ENCODE measurements at places on chromosomes 11 and 22. TPM values are rescaled to one million over a fixed set of nuclear protein-coding genes. Genes with fewer than 3 reads are reported as not detected.
A peak's percentile ranks its signal among the peaks of the same experiment; 100 is the strongest.

The APOL6 gene
- total RNA-seq, result 37.7 TPM

The TEX12 gene
- total RNA-seq, result 0.46 TPM

The MTFP1 gene
- total RNA-seq, result 14.0 TPM

The MICALL1 gene
- total RNA-seq, result 22.2 TPM

The RTN4RL2 gene
- total RNA-seq, result 0.19 TPM

The SLC22A25 gene
- total RNA-seq, result not detected

GRCh38 chr11:78499971-78500370, 74.7 kb downstream of the NARS2 start:
- DNase-seq, result no peak

DNA sequence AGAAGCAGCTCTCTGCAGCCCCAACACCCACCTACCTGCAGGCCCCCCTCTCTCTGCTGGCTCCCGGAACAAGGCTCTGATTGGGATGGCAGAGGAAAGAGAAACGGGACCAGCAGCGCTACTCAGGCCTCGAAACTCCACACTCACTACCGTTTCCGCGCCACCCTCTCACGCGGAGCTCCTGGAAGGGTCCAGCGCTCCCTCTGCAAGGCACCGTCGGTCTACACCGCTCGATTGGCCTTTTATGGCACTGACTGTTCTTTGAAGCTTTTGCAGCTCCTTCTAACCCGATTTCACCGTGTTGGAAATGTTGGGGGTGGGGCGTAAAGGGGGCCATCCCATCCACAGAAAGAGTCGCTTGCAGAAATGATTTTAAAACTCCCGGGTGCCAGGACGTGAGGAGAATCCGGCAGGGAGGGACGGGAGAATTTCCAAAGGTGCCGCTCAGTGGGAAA, 323 bp upstream of the PANX1 start:
- no peak for DNase-seq

DNA sequence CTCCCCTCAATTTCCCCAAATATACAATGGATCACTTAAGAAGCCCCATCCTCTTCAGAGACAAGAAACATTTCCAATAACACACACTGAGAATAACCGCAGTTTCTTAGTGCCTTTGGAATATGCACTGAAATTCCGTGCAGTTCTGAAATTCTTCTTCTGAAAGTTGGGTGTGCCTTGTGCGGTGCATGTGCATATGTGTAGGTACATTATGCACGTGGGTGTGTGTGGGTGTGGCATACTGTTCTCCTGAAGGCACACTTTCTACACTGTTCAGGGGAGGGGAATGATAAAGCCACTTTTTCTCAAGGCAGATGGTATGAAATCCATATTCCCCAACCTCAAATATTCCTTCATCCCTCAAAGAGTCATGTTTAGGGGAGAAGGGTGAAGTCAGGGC, 1.7 kb downstream of the EXPH5 start:
- DNase-seq, result no peak

DNA sequence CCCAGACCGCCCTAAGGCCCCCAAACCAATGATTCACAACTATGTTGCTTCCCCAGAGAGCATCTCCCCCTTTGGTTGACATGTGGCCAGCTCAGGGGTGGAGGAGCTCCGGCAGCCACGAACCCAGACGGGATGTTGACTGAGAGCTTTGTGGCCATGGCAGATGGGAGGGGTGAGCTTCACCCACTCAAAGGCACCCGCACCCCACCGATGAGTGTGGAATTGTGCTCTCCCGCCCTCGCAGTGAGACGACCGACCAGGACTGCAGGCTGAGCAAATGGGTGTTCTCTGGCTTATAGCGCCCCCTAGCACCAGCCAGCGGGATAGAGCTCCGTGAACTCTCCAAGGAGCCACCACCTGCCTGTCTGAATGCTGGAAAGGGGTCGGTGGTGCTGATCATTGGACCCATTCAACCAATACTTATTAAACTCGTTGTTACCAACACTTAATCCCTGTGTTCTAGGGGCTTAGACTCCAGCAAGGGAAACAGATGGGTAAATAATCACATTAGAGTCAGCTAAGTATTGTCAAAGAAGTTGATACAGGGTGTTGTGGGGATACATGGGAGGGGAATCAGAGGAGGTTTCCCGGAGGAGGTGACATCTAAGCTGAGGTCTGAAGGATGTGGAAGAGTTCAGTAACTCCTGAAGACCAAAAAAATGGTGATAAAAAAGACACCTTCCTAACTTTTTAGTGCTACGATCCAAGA, 4.5 kb upstream of the TIMP3 start:
- peak; percentile 60 for DNase-seq

DNA sequence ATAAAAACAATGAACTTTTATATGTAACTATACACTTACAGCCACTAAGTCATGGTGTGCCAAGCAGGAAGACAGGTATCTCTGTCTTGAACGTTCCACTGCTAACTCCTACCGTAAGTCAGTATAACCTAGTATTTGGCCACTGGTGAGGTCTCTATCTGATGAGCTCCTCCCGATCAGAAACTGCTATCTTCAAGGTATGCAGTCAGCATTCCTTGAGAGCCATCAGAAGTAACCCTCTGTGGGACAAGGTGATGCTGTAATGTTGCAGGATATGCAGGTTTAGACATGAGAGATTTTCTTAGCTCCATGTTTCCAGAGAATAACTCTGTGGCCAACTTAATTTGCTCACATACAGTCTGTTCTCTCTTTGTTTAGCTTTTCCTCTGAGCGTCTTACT, 397.9 kb upstream of the CCDC90B start:
- DNase-seq, result no peak

- DNase-seq, result no peak
Measured at GRCh38 chr22:25437414-25438160, 126.9 kb upstream of the GRK3 start.

- no peak for DNase-seq
Measured at GRCh38 chr11:134792044-134792443, 380.0 kb upstream of the B3GAT1 start.
